ENCODE measurements at places on chromosomes 3 and 15.

DNA sequence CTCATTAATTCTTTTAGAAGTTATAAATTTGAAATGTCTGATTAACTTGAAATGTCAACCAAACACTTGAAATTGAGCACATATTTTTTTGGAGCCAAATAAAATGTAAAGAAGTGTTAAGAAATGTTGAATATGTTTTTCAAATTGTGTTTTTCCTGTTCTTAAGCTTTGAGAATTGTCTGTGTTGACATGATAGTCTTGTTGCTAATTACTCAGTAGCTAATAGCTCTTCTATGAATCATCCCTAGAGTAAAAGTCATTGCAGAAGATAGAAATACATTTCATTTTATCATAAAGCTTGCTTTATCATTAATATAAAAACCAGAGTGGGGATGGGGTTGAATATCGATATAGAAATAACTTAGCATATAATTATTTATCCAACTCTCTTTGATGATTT, 41.9 kb upstream of the ABHD10 start:
- no peak for DNase-seq

DNA sequence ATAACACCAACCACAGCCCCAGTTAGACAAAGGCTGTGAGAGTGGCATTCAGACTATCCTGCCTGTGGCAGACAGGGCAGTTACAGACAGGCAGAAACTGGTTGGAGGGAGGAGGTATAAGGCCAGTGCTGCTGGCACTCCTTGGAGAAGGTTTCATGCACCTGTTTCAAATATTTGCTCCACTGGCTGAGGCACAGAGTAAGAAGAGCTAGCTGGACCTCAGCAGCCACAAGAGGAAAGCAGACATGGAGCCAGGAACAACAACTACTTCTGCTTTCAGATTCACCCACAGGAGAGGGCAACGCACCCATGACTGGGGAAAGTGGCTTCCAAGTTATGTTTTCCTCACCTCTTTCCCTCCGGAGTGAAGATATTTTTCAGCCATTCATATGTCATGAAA, 11.5 kb upstream of the PRKAR2A start:
- peak; percentile 47 for DNase-seq

DNA sequence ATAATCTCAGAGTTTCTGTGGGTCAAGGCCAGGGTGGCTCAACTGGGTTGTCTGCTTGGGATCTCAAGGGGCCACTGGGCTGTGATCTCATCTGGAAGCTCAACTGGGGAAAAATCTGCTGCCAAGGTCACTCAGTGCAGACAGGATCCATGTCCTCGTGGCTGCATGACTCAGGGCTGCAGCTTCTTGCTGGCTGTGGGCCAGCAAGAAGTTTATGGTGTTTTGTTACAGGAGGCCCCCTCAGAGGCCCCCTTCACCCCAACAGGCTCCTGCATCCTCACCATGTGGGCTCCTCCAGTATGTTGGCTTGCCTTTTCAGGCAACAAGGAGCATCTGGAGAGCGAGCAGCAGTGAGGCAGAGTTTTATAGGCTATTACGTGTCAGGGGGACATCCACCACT, 14.6 kb downstream of the OCA2 start:
- no peak for DNase-seq

GRCh38 chr3:46500656-46501635, 3.2 kb downstream of the RTP3 start:
- peak; percentile 43 for DNase-seq

GRCh38 chr3:130894130-130894985, 474 bp downstream of the ATP2C1 start:
- DNase-seq, result peak; percentile 30

DNA sequence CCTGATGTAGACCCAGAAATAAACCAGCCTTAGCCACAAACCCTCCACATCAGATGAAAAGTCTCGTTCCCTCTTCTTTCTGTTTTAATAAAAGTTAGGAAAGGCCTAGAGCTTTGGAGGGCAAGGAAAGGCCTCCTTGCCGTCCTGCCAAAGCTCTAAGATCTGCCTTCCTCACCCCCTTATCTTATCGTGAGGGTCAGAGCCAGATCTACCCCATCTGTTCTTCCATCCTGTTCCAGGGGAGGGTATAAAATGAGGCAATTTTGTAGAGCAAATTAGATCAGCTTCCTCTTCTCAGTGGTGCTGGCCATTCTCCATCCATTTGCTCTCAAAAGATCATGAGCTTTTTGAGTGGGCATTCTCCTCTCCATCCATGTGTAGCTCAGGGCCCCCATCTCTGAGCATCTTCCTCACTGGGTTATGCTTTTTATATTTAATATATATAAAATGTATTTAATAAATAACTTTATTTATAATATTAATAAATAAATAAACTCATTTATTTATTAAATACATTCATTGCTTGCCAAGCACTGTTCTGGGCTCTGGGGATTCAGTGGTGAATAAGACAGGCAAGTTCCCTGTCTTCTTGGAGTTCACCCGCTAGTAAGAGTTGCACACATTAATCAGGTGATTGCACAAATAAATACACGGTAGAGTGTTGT, 2.0 kb upstream of the SLC24A1 start:
- no peak for DNase-seq

DNA sequence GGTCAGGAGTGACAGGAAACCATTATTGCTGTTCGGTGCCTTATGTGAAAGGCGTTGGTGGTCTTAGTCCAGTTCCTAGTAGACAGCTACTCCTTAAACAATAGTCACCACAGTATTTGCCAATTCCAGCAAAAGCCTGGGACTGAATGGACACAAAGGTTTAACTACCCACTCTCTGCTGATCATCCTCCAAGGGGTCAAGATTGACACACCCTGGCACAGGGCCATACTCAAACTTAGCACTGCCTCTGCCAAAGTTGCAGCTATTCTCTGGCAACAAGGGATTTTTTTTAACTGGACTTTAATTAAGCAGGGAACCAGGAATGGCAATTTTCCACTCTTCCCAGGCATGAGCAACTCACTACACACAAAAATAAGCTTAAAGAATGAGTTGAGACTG, 193.9 kb downstream of the NLGN1 start:
- no peak for DNase-seq

GRCh38 chr3:184764191-184764590, 47.8 kb upstream of the VPS8 start:
- no peak for DNase-seq

- DNase-seq, result no peak
These were observed 88.4 kb upstream of the RASGRP1 start for GRCh38 chr15:38652998-38653397.

DNA sequence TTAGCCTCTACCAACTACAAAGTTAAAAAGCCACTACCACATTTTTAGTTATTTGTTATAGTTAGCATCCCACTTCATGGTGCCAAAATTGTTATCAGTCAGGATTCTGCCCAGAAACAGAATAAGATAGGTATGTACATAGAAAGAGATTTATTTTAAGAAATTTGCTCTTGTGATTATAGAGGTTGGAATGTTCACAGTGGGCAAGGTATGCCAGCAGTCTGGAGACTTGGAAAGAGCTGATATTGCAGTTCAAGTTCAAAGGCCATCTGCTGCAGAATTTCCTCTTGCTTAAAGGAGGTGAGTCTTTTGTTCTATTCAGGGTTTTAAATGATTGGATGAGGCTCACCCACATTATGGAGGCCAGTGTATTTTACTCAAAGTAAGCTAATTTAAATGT, 143.8 kb upstream of the POU1F1 start:
- DNase-seq, result no peak

- peak; percentile 36 for DNase-seq
These were observed 80.8 kb upstream of the IL12A start for GRCh38 chr3:159907828-159908227.

DNA sequence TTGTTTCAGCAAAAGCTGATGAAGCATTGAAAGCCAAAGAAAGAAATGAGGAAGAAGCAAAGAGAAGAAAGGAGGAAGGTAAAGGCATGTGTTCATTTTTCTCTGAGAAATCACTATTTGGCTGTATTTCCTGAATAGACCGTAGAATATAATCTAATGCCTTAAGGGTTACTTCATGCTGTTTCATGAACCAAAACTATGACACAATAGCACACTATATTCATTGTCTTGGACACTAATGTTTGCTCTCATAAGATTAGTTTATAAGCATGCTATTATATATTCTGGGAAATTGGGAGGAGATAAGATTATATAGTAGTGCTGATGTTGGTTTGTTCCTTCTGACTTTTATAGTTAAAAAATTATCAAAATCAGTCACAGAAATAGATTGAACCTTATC, 110.1 kb upstream of the MLF1 start:
- peak; percentile 32 for DNase-seq

DNA sequence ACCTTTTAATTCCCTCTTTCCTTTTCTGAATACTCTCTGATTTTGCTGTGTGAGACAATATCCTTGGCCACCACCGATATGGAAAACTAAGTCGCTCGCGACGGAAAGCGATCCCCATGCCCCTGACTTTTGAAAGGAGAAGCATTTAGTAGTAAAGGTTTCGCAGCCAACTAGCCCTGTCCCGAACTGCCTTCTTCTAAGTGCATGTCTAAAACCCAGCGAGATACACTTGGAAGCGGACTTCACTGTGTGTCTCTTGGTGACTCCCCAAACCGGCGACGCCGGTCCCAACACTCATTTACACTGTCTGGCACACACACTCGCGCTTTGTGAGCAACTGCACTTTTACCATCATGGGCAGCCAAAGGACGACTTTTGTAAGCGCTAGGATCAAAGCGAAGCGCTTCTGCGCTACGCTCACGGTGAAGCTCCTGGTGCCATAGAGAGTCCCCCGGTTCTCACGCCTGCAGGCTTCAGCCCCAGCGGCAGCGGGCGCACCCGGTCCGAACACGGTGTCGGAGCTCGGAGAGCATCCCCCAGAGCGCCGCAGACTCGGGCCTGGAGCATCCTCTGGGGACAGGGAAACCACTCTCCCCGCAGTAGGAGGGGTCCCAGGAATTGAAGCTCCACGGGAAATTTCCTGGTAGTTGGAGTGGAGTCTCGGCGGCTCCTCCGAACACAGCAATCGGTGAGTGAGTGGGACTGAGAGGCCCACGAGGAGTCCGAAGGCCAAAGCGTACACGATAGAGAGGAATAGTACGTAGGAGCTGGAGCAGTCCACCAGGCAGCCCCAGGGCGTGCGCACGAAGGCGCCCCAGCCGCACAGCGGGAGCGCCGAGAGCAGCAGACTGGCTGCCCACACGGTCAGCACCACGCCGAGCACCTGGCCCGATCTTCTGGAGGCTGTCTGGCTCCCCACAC, 1.4 kb downstream of the GPR149 start:
- no peak for DNase-seq

DNA sequence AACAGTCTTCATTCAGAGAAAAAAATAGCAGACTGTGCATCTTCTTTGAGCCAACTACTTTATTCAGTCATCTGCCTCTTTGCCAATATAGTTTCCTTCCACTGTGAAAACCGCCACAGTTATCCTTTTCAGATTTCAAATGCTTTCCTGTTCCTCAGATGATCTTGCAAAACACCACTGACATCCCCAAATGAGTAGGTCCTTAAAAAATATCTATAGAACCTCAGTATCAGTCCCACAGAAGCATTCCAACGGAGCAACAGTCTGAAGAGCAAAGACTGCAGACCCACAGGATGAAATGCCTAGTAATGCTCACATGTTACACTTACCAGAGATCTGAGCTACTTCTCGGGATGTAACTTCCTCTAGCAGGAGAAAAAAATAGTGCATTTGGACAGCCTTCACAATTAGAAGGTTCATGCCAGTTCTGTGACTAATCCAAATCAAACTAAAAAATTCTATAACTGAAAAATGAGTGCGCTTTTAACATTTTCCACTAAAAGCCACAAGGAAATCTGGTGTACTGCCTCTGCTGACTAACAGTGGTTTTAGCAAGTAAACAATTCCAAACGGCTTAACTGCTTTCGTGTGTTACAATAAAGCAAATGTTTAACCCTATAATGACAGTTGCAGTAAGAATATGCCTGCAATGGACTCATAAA, at the start of gene ANKRD28:
ANKRD28 (minus strand) TSS at position 338 of the 662 bp plus-strand sequence. CDS start 1,458 bp downstream, outside the sequence.
- peak; percentile 82 for DNase-seq

Measured in suppressor macrophage treated with lipopolysaccharide for 4 hours (primary cell).